ENCODE measurements at places on chromosomes 6 and 20. TPM values are rescaled to one million over a fixed set of nuclear protein-coding genes. Genes with fewer than 3 reads are reported as not detected.

- DNase-seq, result no peak
These were observed 50.2 kb upstream of the SENP6 start for GRCh38 chr6:75551367-75551952.

GRCh38 chr6:147418523-147418922 lies 90.0 kb upstream of the SAMD5 start:
- no peak for DNase-seq

GJA10 gene
- not detected for total RNA-seq

CCDC170 gene
- total RNA-seq, result 0.47 TPM

DNA sequence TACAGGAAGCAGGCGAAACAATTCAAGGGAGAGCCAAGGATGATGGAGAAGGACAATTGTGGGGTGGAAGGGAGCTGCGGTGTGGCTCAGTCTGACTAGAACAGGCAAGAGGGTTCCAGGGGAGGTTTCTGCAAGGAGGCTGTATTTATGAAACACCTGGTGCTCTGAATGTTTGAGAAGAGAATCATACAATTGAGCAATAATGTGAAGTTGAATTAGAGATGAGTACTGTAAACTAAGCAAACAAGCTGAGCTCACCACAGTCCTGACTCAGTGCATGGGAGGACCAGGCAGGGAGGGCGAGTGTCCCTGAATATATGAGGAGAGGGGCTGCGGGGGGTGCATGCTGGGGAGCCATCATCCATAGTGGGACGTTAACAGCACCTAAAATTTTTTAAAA lies 279.7 kb downstream of the KIF16B start:
- no peak for DNase-seq

GRCh38 chr6:35727231-35727934 lies 9.4 kb upstream of the ARMC12 start:
- DNase-seq, result no peak

DNA sequence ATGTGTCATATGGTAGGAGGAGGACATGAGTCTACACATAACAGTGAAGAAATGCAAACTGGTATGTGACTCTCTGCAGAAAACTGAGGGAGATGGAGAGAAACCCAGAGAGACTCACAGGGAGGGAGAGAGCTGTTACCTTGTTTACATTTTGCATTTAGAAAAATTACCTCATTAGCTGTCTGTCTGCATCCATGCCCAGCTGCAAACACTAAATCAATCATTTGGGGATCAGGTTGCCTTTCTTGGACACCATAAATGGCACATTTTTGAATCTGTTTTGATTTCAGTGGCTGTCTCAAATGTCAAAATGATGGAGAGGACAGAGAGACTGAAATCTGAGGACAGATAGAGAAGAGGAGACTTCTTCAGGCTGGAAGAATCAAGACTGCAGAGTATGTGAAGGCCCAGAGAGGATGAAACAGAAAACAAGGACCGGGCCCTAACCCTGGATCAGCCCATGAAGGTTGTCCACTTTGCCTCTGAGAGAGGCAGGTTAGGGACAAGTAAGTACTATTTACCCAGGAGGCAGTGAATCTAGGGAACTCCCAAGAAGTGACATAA lies 92.2 kb downstream of the UNC5CL start:
- no peak for DNase-seq

All from occipital lobe (tissue), 3 donors.